ENCODE measurements at places on chromosomes 5 and 9.
A peak's percentile ranks its signal among the peaks of the same experiment; 100 is the strongest.

DNA sequence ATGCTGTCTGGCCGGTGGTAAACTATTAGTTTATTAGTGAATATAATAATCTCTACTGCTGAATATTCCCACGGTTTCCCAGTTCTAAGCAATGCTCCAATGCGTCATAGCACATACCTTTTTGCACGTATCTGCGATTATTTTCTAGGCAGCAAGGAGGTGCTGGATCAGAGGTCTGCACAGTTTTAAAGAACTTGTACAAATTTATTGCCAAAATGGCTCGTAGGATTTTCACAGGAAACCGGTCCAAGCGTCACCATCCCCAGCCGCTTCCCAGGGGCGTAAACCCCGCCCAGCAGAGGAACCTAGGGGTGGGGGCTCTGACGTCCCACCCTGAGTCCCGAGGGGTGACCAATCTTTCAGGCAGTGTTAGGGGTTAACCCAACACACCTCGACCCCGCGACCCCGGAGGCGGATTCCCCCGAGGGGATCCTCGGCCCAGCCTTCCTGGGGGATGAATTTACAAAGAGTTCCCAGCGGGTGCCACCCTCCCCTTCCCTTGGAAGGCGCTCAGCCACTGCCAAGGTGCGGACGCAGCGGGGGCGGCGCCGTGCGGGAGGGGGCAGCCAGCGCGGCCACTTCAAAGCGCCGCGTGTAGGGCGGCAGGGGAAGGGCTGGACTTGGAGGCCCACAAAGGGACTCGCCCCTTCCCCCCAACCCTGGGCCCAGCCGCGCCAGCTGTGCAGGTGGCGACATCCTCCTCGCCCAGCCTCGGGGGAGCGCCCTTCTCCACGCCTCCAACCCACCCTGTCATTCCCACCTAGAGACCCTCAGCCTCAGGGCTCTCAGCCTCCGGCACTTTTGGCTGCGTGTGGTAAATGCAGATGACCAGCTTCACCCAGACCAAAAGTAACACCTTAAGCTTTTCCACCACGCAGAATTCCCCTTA, 43.5 kb upstream of the TCF7 start:
- DNase-seq: no peak

DNA sequence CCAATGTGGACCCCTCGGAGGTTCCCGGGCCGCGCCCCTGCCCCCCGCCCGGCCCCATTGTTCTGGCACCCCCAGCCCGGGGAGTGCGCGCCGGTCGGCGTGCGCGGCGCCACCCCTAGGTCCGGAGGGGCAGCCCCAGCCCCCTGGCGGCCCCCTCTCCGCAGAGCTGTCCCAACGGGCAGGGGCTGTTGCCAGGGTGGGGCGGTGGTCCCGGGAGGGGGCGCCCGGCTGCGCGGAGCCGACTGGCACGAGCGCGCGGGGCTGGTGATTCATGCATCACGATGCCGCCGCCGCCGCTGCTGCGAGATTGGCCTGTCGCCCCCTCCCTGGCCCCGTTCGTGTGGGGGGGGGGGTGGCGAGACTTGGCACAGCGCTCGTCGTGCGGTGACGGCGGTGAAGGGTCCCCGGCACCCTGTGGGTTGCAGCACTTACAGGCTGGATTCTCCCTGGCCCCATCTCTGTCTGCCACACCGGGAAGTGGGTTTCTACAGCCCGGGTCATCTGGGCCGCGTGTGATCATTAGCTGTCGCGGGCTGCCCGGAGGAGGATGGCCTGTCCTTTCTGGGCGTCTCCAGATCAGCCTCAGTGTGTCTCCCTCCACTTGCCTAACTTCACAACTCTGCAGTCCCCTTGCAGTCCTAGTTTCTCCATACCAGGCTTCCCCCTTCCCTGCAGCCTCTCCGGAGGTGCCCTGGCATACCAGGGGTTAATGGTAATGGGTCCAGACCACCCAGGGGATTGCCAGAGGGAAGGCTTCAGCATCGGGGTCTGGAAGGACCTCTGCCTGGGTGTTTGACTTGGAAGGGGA, 858 bp downstream of the NCS1 start:
- peak; percentile 34 for DNase-seq

GRCh38 chr5:129019401-129019908, 54.2 kb downstream of the SLC27A6 start:
- DNase-seq: no peak

GRCh38 chr5:52661903-52662595, 125.7 kb upstream of the ITGA1 start:
- no peak for DNase-seq

DNA sequence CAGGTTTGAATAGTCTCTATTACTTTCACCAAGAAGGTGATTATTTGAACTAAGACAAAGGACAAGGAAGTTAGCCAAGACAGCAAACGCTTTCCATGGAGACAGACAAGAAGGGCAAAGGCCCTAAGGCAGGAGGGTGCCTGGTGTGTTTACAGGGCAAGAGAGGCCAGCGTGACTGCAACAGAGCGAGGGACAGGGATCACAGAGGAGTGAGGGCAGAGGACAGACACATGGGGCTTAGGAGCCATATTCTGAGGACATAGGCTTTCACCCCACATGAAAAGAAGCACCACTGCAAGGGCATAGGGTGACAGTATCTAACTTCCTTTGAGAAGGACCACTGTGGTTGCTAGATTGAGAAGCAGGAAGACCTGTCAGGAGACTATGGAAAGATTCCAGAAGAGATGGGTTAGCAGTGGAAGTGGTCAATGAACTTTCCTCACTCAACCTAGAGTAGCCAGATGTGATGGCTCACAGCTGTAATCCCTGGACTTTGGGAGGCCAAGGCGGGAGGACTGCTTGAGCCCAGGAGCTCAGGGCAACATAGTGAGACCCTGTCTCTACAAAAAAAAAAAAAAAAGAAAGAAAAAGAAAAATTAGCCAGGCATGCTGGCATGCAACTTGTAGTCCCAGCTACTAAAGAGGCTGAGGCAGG, 5.0 kb upstream of the HAVCR1 start:
- DNase-seq: no peak

DNA sequence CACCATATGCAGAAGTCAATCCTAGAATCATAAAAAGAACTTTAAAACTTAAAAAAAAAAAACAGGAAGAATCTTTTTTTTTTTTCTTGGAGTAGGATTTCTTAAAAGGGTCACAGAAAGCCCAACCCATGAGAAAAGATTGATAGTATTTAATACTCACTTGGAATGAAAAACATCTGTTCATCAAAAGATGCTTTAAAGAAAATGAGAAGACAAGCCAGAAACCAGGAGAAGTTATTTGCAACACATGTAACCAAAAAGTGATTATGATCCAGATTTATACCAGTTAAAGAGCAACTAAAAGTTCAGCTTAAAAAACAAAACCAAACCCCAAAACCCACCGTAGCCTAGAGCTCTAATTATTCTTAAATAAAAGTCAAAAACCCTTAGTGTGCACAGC, 69.3 kb downstream of the TLE4 start:
- DNase-seq: no peak

GRCh38 chr5:115084246-115084793, 85.4 kb downstream of the TRIM36 start:
- DNase-seq: no peak

DNA sequence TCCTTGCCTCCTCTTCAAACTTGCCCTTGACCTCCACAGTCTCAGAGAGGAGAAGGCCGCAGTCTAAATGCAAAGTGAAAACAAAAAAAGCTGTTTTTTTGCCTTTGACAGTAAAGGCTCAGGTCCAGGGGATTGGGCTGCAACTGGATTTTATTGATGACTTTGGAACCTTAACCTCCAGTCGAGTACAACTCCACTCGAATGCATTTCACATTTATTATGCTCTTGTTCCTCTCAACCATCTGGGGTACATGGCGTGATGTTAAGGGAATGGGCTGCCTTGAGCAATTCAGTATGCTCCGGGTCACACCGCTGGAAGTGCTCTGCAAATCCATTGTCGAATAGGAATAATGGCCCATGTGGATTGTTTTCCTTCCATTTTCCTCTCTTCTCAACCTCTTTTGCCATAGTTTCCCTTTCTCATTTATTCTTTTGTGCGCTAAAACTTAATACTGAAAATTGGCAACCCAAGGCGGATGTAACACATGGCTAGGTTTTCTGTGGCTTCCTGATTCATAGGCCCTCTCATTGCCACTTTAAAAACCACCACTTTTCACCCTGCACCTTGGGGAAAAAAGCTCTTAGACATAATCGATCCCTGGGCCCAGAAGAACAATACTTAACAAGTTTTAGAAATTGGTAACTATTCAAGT, 34.3 kb downstream of the ITK start:
- no peak for DNase-seq

GRCh38 chr5:177995691-177996595, at the start of gene PROP1:
PROP1 (minus strand) TSS chr5:177996242; CDS start chr5:177995933, 309 bp downstream.
- no peak for DNase-seq

- no peak for DNase-seq
These were observed 203.9 kb downstream of the RAB3C start for GRCh38 chr5:58786711-58787303.

DNA sequence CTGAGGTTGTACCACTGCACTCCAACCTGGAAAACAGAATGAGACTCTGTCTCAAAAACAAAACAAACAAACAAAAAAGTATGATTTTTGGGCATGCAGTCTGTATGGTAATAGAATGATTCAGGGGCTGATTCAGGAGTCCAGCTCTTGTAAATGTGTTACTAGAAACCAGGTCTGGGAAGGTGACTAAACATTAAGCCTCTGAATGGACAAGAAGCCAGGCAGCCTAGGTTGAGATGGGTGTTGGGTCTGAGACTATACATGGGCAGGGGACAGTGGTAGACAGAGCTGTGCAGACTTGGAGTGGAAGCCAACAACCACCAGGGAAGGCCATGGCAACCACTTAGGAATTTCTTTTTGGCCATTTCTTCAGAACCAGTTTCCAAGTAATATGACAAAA, 64.9 kb upstream of the TLE1 start:
- DNase-seq: no peak

GRCh38 chr5:73229271-73229670, 56.3 kb downstream of the TMEM174 start:
- DNase-seq: no peak

- no peak for DNase-seq
These were observed 44.9 kb downstream of the PCSK1 start for GRCh38 chr5:96388176-96388575.

DNA sequence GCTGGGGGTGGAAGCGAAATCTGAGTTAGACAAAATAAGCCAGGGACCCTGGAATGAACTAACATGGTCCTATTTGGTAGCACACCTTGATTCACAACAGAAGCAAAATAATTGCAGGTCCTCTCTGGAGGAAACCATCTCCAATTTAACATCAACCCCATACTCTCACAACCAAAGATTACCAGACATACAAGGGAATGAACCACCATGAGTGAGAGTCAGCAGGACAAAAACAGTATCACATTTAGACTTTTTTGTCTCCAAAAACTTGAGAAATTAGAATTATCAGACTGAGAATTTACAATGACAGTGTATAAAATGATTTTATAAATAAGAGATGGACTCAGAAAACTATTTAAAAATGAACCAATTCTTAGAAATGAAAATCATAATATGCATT, 21.1 kb downstream of the PPP1R2B start:
- no peak for DNase-seq

DNA sequence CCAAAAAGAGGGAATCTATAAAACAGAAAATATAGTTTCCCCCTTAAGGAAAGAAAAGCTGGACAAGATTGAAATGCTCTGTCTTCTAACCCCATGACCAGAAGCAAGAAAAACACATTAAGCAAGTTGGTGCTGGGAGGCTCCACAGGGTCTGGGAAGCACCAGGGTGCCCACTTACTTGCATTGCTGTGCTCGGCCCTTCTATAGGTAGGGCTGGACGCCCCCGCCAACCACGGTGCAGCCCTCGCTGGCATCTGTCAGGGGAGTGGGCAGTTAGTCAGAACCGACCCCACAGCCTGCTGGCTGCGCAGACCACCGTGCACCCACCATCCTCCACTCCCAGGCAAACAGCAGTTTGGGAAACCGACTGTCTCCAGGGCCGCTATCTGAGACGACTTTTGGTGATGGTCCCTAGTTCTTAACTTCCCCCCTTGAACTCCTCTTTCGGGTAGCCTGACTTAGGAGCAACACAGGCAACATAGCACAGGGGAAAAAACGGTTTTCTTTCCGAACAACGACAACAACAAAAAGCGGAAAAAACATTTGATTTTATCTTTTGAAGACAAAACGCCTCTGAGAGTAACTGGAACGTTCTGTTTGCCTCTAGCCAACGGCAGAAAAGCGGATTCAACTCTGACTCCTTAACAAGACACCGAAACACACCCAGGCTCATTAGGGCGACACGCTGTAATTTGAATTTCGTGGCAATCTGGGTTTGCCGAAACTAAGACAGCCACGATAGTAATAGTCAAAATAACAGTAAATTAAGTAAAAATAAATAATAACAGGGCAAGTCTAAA, 3.9 kb downstream of the IRX2 start:
- DNase-seq: no peak

GRCh38 chr5:52961274-52961681, 27.9 kb upstream of the ITGA2 start:
- DNase-seq: no peak

DNA sequence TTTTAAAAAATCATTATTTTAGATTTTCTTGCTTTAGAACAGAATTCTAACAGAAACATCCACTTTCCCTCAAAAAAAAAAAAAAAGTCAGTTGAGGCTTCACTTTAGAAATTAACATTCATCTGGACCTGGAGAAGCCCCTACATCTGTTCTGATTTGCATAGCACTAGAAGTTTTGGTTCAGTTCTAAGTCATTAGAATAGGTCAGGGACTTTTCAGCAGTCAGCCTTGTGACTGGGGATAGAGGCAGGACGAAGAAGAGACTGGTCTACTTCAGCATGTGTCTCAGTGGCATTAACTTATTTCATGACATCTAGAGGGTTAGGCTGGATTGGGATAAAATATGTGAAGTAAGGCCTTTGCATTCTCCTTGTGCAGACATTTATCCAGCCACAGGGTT, 215.8 kb upstream of the DAB2 start:
- no peak for DNase-seq

DNA sequence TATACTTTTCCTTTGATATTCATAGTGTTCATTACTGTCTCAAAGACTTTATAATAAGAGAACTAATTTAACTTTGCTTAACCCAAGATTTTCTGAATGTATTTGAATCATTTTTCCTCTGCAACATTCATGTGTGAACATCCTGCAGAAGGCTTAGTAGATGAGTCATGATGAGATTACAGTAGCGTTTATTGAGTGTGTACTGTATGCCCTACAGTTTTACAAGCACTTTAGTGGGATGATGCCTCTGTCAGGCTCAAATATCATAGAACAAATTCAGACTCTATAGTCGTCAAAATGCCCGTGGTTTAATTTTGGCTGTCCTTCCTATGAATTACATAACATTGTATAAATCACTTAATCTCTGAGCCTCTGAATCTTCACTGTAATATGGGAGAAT, 41.2 kb downstream of the FYB1 start:
- DNase-seq: no peak

GRCh38 chr5:73918791-73919221, 292.8 kb downstream of the ARHGEF28 start:
- DNase-seq: no peak

- no peak for DNase-seq
These were observed 566.4 kb downstream of the EFNA5 start for GRCh38 chr5:107104040-107104995.

- no peak for DNase-seq
These were observed 158.7 kb downstream of the TMEM167A start for GRCh38 chr5:82918311-82919031.

- peak; percentile 91 for DNase-seq
These were observed 66.9 kb downstream of the CTSL start for GRCh38 chr9:87792831-87793288.

- DNase-seq: no peak
These were observed 373.0 kb upstream of the MEF2C start for GRCh38 chr5:89255845-89256463.

All from hematopoietic multipotent progenitor cell treated with erythropoietin and hydrocortisone succinate and interleukin-3 and kit ligand, for 17 days (in vitro differentiated cells).